ENCODE measurements at places on chromosomes 1 and 21.
A peak's percentile ranks its signal among the peaks of the same experiment; 100 is the strongest.

GRCh38 chr1:244653439-244654107 lies 647 bp downstream of the DESI2 start:
- no peak for DNase-seq

GRCh38 chr21:43004926-43005325 lies 30.6 kb downstream of the PKNOX1 start:
- no peak for DNase-seq

- no peak for DNase-seq
Observed at GRCh38 chr1:241592273-241592958, 47.8 kb downstream of the CHML start.

DNA sequence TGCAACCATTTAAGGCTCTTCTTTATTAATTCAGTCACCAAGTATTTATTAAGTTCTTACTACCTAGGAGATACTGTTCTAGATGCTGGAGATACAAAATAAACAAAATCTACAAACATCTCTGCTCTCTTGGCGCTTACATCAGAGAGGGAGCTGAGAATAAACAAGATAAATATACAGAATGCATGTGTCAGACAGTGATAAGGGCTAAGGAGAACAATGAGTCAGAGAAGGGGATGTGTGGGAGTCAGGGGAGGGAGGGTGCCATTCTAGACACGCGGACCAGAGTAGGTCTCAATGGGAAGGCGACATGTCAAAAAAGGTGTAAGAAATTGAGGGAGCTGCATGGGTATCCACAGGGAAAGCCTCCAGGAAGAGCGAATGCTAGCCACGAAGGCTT lies 393.2 kb downstream of the RWDD3 start:
- no peak for DNase-seq

DNA sequence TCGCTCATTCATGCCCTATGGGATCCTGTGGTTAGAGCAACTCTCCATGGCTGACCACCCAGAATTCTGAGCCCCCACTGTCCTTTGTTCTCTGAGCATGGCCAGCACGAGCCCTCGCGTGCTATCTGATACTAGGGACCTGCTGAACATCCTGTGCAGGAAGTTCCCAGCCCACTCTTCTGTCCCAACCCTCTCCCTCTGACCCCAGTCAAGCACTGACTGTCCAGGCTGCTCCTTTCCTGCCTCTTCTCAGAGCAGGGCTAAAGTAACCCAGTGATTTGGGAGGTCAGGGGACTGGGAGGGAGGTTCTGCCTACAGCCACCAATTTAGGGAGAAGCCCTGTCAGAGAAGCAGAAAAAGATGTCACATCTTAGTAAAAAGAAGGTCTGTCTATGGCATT lies 21.2 kb downstream of the CYP4B1 start:
- DNase-seq: no peak

- DNase-seq: peak; percentile 55
Observed at GRCh38 chr1:204450461-204451257, 39.0 kb upstream of the PPP1R15B start.

- DNase-seq: peak; percentile 49
Observed at GRCh38 chr1:117695796-117696490, 90.1 kb downstream of the TENT5C start.

GRCh38 chr1:209839875-209840546 lies 12.2 kb downstream of the UTP25 start:
- no peak for DNase-seq

DNA sequence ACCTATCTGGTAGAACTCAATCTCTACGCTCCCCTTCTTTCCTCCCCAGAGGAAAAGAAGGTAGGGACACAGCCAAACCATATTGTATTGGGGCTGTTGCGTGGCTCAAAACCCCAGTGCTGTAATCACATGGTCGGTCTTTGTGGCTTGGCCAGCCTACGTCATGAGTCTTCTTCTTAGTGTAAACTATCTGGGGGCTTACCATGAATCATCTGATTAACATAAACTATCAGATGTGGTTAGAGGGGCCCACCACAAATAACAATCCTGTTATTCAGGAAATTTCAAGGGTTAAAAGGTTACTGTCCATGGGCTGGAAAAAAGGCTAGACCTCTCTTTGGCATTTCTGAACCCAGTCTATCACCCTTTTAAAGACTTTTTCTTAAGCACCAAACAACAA lies 49.5 kb upstream of the GPR52 start:
- no peak for DNase-seq

GRCh38 chr21:36891692-36892091 lies 74.8 kb downstream of the HLCS start:
- no peak for DNase-seq

GRCh38 chr1:214632091-214632490 lies 29.1 kb downstream of the CENPF start:
- DNase-seq: no peak

DNA sequence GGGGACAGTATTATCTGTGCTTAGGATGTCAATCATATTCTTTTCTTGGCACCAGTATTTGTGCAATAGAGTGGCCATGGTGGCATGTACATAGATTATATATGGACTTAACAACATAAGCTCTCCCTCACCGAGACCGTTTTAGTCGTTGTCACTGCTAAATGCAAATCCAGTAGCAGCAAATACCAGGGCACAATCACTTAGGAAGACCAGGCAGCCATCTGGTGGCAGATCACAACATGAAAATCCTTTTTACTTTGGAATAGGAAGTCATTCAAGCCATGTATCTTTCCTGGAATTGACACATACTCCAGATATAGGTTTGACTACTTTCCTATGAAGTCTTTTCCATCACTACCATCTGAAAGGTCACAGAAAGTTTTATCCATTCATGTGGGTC lies 53.2 kb upstream of the C1orf87 start:
- no peak for DNase-seq

DNA sequence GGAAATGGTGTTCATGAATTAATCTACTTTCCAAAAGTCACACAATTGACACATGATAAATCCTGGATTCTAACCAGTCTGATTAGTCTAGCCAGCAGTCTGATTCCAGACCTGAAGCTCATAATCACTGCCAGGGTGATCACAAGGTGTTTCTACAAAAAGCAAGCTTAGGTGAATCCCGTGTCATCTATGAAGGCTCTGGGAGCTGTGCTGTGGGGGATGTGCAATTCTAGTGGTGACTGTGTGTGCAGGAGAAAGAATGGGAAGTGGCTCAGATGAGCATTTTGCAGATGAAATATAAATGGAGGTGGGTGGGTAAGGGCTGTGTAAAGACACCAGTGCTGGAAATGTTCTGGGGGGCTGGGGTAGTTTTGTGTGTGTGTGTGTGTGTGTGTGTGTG lies 1.8 kb upstream of the NPPB start:
- DNase-seq: no peak

- no peak for DNase-seq
Observed at GRCh38 chr1:153544453-153545066, 1.0 kb downstream of the S100A4 start.

DNA sequence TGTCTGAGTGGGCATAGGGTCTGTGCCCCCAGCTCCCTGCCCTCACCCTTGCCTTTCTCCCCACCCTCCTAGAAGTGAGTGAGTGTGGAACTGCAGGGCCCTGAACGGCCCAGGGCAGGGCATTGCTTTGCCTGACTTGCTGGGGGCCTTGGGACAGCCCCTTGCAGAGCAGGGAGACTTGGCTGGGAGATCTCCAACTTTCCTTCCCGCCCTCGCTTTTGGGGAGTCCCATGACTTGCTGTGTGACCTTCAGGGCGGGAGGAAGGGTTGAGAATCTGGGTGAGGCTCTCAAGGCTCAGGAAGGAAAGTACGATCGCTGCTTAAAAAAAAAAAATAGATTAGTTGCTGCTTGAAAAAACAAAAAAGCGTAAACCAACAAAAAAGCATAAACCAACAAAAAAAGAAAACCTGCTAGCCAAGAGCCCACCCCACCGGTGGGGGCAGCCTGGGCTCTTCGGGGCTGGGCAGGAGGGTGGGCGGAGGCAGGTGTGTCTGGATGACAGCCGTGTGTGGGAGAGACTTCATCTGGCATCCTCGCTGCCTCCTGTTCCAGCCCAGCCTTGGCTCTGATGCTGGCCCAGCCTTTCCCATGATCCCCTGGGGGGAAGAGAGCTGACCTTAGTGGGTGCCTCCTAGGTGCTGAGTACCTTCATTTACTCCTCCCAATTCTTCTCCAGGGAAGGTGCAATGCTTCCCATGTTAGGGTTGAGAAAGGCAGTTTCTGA lies 6.5 kb downstream of the NBL1 start:
- peak; percentile 46 for DNase-seq

DNA sequence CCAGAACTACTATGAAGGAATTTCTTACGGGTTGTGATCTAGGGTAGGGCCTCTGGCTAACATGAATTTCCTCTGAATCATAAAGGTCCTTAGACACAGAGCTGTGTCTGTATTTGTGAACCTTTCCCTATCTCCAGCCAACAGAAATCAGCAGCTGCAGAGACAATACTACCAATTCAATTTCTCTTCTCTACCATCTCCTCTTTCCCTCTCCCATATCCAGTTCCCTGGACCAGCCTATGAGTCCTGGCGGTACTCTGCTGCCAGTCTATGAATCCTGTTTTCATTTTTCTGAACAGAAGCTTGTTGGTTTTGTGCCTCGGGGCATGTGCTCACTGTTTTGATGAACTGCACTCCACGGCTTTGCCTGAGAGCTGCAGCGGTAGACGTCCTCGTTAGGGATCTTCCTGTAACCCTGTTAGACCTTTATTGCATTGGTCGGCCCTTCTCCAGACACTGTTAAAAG lies 458.0 kb upstream of the VAMP3 start:
- no peak for DNase-seq

- peak; percentile 6 for DNase-seq
Observed at GRCh38 chr1:109763646-109764415, at the start of gene EPS8L3. EPS8L3 (minus strand) TSS chr1:109763923; CDS start chr1:109761749, 2,174 bp downstream.

DNA sequence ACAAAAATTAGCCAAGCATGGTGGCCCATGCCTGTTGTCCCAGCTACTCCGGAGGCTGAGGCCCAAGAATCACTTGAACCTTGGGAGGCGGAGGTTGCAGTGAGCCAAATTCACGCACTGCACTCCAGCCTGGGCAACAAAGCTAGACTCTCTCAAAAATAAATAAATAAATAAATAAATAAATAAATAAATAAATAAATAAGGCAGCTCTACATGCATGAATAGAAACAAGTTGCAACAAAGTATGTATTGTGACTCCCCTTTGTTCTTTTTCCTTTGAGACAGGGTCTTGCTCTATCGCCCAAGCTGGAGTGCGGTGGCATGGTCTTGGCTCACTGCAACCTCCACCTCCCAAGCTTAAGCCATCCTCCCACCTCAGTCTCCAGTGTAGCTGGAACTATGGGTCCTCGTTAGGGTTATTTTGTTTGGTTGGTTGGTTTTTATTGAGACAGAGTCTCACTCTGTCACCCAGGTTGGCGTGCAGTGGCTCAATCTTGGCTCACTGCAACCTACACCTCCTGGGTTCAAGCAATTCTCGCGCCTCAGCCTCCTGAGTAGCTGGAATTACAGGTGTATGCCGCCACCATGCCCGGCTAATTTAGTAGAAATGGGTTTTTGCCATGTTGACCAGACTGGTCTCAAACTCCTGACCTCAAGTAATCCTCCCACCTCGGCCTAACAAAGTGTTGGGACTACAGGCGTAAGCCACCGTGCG lies 8.0 kb downstream of the USP48 start:
- no peak for DNase-seq

- DNase-seq: no peak
Observed at GRCh38 chr1:20233394-20233793, 47.1 kb upstream of the PLA2G2C start.

DNA sequence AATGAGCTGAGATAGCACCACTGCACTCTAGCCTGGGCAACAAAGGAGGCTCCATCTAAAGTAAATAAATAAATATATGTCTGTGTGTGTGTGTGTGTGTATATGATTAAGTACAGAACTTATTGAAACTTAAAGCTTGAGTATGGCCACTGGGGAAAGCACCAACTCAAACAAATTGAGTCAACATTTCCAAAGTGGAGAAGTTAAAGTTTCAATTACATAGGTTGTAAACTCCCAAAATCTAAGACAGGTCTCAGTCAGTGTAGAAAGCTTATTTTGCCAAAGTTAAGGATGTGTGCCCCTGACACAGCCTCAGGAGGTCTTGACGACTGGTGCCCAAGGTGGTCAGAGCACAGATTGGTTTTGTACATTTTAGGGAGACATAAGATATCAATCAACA lies 458.9 kb upstream of the RGS18 start:
- no peak for DNase-seq

DNA sequence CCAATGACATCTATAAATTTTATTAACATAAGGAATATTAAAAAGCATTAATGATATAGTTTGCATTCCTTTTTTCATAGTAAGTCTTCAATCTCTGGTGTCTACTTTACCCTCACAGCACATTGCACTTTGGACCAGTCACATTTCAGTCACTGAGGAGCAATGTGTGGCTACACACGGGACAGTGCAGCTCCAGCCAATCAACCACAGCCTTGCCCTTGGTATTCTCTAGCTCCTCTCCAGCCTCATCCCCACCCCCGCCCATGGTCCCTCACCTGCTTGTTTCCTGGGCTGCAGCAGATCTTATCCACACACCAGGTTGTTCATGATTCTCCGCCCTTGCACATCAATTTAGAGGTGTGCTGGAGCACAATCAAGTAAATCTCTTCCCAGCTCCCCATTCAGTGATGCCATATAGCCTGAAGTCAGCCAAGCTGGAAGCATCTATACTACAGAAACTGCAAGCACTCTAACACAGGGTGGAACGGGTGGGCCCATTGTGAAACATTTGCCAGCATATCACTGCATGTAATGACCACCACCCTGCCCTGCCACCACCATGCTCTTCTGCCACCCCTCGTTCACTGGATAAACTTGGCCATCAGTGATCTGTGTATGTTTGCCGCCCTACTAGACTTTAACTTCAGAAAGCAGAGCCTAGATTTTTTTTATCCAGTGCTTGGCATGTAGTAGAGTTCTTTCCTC lies 93.0 kb upstream of the SLC44A3 start:
- no peak for DNase-seq

DNA sequence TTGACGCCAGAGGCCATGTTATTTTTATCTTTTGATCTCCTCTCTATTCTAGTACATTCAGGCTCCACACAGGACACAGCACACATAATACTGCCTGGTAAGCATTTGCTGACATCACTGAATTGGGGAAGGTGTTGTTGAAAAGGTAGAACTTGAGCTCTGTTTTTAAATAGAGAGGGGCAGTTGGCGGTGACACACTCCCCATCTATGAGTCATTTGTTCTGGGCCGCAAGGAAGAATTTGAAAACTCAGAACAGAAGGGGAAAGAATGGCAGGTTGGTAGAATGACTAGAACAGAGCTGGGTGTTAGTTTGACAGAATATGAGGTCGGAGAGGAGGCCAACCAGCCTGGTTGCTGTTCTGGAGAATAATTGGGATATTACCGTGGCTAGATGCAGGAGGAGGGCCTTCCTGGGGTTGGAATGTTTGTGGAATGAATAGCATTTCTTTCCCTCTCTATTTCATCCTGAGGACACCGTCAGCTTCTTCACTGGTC lies 52.1 kb upstream of the ERRFI1 start:
- no peak for DNase-seq

DNA sequence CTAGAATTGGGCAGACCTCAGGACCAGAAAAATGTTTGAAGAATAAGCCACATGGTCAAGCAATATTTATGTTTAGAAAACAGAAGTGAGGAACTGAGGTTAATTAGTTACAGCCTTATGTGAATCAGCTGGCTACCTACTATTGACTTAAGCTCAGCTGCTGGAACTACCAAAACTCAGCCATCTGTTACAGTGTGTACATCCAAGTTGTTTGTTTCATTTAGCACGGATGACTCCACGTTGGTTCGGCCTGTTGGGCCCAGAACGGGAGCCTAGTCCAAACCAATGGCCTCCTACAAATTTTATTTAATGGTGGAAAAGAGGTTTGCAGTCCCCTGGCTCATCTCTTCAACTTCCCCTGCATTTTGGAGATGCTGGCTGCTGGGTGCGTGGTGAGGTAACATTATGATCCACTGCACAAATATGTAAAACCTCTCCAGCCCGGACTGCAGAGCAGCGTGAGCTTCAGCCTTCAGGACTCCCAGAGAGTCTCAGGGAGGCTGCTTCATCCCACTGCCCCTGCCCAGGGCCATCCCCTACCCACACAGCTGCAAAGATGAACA lies 143.4 kb downstream of the ZZZ3 start:
- no peak for DNase-seq
